CD4-positive, CD25-positive, alpha-beta regulatory T cell (primary cell): ENCODE measurements at places on chromosomes 1 and 21.

GRCh38 chr1:65830306-65830705, 37.6 kb downstream of the PDE4B start:
- peak; percentile 34 for DNase-seq

DNA sequence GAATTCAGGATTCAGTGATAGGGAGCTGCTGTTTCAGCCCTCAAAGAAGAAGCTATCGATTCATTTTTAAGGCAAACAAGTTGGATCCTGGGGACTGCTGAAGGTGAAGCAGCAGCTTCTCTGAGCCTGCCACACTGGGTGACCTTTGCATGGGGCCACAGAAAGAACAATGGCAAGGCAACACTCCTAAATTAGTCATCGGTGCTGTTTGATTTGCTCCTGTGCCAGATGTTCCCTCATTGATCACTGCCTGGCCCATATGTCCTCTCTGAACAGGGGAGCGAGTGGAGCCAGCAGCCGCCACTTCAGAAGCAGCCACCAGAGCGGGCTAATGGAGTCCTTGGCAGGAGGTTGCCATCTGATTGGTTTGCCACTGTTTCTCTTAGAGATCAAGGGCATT, 391.5 kb downstream of the NTNG1 start:
- no peak for DNase-seq

DNA sequence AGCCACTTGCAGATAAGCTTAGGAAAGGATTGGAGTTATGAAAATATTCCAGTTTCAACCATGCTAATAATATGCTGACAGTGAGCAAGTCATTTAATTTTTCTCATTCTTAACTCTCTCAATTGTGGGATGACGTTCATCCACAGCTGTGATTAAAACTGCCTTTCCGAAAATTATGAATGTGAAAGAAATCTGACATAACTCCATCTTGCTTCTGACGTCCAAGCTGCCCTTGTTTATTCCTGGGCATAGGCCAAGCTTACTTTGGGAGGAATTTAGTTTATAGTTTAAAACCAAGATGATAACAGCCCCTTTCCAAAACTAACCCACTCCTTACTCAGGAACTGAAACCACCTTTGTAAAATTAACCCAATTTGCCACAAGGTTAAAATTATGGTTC, 11.0 kb upstream of the RGS18 start:
- no peak for DNase-seq

GRCh38 chr21:45211661-45212060, 76.0 kb downstream of the POFUT2 start:
- DNase-seq: no peak

DNA sequence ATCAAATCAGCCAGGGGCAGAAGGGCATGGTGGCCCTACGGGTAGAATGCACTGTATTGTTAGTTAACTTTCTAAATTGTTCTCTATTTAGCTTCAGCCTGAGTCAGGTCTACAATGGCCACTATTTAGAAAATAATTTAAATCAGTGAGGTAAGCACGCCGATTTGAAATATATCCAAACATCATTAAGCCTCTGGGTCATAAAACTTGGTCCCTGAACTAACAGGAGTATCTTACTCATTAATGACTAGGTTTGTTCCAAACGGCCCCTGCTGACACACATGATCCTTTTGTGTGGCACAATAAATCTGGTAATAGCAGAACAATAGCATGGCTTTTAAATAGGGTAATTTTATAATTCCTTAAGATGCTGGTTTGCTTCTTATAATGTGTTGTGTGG, 48.4 kb downstream of the STX6 start:
- DNase-seq: no peak

DNA sequence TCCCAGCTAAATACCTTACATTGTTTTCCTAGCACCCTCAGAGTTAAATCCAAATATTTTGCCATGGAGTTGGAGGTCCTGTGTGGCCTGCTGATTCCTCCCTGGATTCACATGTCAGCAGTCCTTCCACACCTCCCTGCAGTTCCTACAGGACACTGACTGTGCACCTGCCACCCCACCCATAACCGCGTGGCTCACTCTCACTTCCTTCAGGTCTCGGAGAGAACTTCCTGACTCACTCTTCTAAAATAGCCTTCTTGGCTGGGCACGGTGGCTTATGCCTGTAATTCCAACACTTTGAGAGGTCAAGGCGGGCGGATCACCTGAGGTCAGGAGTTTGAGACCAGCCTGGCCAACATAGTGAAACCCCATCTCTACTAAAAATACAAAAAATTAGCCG, 8.4 kb upstream of the CAMTA1 start:
- peak; percentile 8 for DNase-seq

- DNase-seq: no peak
Observed at GRCh38 chr1:108854221-108855019, 2.5 kb downstream of the AKNAD1 start.
